BE2C (cell line): ENCODE measurements at places on chromosomes 13 and 19.
A peak's percentile ranks its signal among the peaks of the same experiment; 100 is the strongest.

GRCh38 chr13:42996584-42996983, 4.5 kb upstream of the EPSTI1 start:
- no peak for DNase-seq

DNA sequence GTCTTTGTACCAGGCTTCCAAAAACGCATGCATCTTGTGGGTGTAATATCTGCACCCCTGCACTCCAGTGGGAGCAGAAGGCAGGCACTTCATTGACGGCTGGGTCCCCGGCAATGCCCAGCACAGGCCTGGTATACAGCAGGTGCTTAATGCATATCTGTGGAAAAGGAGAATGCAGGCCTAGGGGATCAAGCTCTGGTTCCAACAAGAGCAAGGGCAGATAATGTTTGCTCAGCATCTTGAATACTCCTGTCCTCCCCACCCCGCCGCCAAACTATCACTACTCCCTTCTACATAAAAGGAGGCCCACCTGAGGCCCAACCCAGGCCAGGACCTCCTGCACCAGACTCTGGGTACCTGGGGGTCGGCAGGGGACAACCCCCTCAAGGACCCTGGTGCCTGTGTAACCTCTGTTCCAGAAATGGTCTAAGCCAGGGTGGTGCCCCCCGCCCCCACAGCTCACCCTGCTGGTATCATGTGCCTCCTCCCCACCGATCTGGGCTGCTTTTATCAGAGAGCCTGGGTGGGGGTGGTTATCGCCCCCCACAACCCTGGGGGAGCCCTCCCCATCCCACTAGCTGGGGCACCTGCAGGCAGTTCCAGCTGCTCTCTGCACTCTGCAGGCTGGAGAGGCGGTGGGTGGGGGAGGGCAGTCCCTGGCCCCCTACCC, 4.8 kb downstream of the KLF16 start:
- DNase-seq: no peak

- peak; percentile 44 for DNase-seq
Observed at GRCh38 chr13:98443329-98443728, 133.6 kb downstream of the STK24 start.

GRCh38 chr13:22964245-22964966, 216.4 kb upstream of the SGCG start:
- DNase-seq: peak; percentile 42

DNA sequence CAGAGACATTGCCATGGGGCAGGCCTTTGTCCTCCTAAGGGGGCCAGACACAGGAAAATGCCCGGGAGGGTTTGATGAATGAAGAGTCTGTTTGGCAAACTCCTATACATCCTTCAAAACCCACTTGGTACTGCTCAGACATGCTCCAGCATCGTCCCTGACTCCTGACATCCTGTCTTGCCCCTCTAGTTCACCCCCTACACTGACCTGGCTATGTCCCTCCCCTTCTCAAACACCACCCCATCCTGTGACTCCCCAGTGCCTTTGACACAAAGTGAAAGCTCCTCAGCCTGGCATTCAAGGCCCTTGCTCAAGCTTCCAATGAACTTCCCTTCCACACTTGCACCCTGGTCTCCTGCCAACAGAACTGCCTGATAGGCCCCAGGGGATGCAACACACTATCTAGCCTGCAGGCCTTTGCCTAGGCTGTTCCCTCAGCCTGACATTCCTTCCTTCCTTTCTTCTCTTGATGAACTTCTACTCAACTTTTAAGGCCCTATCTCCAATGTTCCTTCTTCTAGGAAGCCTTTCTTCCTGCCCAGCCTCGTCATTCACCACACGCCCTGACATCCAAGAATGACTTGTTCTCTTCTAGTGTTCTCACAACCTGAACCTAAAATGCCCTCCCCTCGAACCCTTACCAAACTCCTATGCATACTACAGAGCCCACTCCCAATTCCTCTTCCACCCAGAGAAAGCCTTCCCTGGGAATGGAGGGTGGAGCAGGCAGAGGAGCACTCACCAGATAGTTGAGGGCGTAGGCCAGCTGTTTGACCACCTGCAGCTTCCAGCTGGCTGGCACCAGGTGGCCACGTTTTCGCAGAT, 12.4 kb downstream of the JAK3 start:
- DNase-seq: no peak

- no peak for DNase-seq
Observed at GRCh38 chr19:33071887-33072286, 7.2 kb upstream of the RHPN2 start.

GRCh38 chr13:36718686-36719085, 44.9 kb downstream of the SERTM1 start:
- DNase-seq: no peak

- DNase-seq: no peak
Observed at GRCh38 chr19:3494559-3494958, 5.9 kb downstream of the DOHH start.

DNA sequence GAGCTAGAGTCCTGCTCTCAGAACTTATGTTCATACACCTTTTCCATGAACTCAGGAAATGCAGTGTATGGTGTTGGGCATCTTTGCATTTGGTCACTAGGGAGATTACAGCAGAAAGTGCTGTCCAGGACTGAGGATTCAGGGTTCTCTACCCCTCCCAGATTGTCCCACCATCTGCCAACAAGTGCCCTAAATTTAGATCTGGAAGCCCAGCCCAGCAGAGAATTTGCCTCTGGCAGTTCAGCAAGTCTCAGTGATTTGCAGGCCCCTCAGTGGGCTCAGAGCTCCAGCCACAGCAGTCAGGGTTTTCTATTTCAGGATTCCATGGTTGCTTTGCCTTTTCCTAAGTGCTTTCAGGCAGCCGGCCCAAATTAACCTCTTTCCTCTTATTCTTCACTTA, 23.4 kb downstream of the CNFN start:
- DNase-seq: no peak

DNA sequence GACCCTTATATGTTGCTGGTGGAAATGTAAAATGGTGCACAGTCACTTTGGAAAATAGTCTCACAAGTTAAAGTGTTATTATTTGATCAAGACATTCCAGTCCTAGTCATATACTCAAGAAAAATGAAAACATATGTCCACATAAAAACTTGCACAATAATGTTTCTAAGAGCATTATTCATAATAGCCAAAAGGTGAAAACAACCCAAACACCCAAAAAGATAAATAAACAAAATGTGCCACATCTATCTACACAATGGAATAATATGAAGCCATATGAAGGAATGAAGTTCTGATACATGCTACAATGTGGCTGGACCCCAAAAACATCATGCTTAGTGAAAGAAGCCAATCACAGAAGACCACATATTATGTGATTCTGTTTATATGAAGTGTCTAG, 14.4 kb upstream of the AKAP8 start:
- DNase-seq: no peak
